Hepatocyte (in vitro differentiated cells): ENCODE measurements at places on chromosomes 3 and 15. TPM values are rescaled to one million over a fixed set of nuclear protein-coding genes. Genes with fewer than 3 reads are reported as not detected.

DNA sequence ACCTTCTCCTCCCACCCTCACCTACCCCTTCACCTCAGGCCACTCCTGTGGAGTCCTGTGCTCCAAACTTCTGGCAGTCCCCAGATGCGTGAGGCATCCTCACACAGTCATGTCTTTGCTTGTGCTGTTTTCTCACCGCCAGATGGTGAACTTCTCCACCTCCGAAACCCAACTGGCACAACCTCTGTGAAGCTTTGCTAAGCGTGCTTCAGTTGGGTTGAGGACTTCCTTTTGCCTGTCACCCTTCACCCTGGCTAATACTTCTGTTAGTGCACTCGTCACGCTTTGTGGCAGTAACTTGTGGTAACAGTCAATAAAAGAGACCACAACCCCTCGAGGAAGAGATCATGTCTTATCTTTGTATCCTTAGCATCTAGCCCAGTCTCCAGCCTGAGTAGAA, 42.0 kb upstream of the SKOR1 start:
- DNase-seq: no peak

DNA sequence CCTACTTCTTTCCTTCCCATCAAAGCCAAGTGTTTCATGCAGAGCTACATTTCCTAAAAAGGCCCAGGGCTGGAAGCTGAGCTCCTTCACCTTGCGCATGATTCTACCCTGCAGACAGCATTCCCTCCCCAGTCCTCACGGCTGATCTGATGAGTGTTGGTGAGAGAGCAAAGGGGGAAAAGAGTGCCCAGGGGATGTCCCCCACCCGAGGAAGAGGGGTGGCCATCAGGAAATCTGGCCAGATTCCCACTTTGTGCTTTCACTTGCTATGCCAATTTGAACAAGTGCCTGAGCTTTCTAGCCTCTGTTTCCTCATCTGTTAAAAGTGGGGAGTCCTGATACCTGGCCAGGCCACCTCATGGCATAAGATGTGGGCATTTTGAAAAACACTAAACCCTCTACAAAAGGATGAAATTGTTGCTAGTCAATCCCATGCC, 231.0 kb upstream of the TLE3 start:
- DNase-seq: no peak

Gene XCR1
- 0.30 and 0.86 TPM in 2 replicates for polyA plus RNA-seq

DNA sequence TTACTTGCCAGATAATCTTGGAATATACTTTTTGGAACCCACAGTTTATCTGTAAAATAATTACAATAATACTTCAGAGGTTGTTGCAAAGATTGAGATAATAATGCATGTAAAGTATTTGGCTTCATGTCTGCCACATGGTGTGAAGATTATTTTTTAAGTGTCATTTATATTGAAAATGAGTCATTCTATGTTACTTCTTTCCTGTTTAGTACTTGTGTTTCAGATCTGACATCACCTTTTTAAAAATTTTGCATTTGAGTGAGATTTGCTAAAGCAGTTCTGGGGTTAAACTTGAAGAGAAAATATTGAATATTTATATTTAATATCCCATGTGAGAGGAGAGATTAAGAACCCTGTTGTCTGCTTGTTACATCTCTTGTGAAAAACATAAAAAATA, 31.2 kb downstream of the IQGAP1 start:
- no peak for DNase-seq

Gene EXD1
- polyA plus RNA-seq: not detected in 2 replicates

DNA sequence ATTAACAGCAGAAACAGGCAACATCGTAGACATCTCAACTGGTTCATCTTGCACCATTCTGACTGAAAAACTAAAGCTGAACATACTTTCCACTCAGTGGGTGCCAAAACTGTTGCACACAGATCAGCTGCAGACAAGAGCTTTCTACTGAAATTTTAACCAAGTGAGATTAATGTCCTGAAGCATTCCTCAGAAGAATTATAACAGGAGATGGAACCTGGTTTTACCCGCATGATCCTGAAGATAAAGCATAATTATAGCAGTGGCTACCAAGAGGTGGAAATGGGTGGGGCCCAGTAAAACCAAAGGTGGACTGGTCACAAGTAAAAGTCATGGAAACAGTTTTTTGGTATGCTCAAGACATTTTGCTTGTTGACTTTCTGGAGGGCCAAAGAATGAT, 858.8 kb downstream of the FHIT start:
- no peak for DNase-seq
